Activated CD4-positive, alpha-beta memory T cell treated with anti-CD3 and anti-CD28 coated beads for 36 hours (primary cell): ENCODE measurements at places on chromosomes 4 and X. TPM values are rescaled to one million over a fixed set of nuclear protein-coding genes. Genes with fewer than 3 reads are reported as not detected.

NEIL3 gene
- total RNA-seq: 18.2 TPM

EPGN gene
- not detected for total RNA-seq

FANCB gene
- total RNA-seq: 12.0 TPM

MYOZ2 gene
- total RNA-seq: not detected

DNA sequence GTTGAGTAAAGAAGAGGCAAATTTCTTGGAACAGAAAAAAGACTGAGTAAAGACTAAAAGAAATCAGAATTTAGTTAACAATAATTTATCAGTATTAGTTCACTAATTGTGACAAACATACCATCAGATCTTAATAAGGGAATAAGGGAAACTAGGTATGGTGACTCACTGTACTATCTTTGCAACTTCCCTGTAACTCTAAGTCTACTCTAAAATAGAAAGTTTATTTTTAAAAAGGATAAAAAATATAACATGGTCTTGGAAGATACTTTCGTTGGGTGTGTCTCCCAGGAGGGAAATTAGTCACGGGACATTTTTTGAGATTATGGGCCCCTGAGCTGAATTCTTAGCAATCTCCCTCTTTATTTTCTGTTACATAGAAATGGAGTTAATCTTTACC lies 97.3 kb downstream of the EMCN start:
- H3K4me3 ChIP-seq: no peak overlapping the region
- peaks cover 1% of the 10 kb centered on the region for H3K27me3 ChIP-seq
- H3K27ac ChIP-seq: no peak overlapping the region
- no peaks in the 10 kb centered on the region for H3K36me3 ChIP-seq

DNA sequence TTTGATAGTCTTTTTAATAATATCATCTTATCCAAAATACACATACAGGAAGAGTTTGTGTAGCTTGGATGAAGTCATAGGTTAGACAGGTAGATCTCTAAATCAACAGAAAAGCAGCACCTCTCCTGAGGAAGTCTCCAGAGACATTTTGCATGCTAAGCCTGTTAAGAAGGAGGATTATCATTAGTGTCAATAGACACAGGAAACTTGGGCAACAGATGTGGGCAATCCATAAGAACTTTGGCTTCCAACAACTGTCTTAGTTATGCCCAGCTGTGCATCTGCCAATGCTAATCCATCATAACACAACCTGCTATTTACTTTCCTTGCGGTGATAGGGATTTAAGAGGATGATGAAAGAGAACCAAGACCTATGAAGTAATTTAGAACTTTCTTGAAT lies 1052.6 kb downstream of the RPA4 start:
- H3K36me3 ChIP-seq: no peaks in the 10 kb centered on the region
- H3K27ac ChIP-seq: no peak overlapping the region
- H3K27me3 ChIP-seq: no peaks in the 10 kb centered on the region
- DNase-seq: no peak
- no peak overlapping the region for H3K4me3 ChIP-seq

GRCh38 chr4:63170923-63171322 lies 1238.3 kb downstream of the TECRL start:
- no peak overlapping the region for H3K27ac ChIP-seq
- DNase-seq: no peak
- no peaks in the 10 kb centered on the region for H3K36me3 ChIP-seq
- H3K27me3 ChIP-seq: no peaks in the 10 kb centered on the region
- no peak overlapping the region for H3K4me3 ChIP-seq
- H3K4me1 ChIP-seq: no peaks in the 10 kb centered on the region

GRCh38 chrX:10759141-10759799 lies 138.9 kb upstream of the MID1 start:
- H3K27me3 ChIP-seq: no peaks in the 10 kb centered on the region
- H3K4me1 ChIP-seq: no peaks in the 10 kb centered on the region
- DNase-seq: no peak
- H3K36me3 ChIP-seq: no peaks in the 10 kb centered on the region
- no peak overlapping the region for H3K27ac ChIP-seq
- H3K4me3 ChIP-seq: no peak overlapping the region

- H3K36me3 ChIP-seq: no peaks in the 10 kb centered on the region
- no peak for DNase-seq
- H3K4me1 ChIP-seq: peaks cover 4% of the 10 kb centered on the region
- H3K27me3 ChIP-seq: no peaks in the 10 kb centered on the region
- H3K4me3 ChIP-seq: no peak overlapping the region
These were observed 9.9 kb downstream of the LHFPL1 start for GRCh38 chrX:112669824-112670223.

DNA sequence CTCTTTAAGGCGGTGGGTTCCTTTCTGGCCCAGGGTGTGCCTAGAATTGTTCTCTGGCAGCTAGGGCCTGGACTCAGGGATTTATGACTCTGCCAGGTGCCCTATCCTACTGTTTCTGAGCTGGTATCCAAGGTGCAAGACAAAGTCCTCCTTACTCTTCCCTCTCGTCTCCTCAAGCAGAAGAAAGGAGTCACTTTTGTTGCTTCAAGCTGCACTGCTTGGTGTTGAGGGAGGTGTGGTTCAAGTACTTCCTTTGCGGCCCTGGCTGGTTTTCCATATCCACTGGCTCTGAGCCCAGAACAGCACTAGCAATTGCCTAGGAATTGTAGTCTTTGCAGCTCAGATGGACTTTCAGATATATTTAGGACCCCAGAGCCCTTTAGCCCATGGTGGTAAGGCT lies 39.3 kb downstream of the RTL3 start:
- no peak for DNase-seq
- no peaks in the 10 kb centered on the region for H3K27me3 ChIP-seq
- H3K4me3 ChIP-seq: no peak overlapping the region
- no peak overlapping the region for H3K27ac ChIP-seq

DNA sequence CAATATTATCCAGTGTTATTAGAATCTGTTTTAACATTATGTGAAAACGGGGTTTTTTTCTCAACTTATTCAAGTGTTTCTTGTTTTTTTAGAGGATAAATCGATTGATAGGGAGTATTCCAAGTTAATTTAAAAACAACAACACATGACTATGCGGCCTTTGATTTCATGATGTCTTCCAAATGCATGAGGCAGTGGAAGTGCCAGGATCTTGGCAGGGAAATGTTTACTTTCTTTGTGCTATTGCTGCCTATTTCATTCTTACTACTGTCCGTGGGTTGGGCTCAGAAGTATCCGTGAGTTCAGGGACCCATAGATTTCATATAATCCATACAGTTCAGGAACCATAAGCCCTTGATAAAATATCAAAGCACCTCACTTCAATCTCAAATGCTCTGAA lies 64.6 kb downstream of the ABCG2 start:
- H3K27me3 ChIP-seq: no peaks in the 10 kb centered on the region
- no peak for DNase-seq
- H3K36me3 ChIP-seq: no peaks in the 10 kb centered on the region
- no peak overlapping the region for H3K4me3 ChIP-seq

- no peak overlapping the region for H3K27ac ChIP-seq
- H3K4me1 ChIP-seq: peaks cover 2% of the 10 kb centered on the region
- H3K27me3 ChIP-seq: no peaks in the 10 kb centered on the region
- no peak overlapping the region for H3K4me3 ChIP-seq
- H3K36me3 ChIP-seq: peaks cover 1% of the 10 kb centered on the region
These were observed 124.0 kb upstream of the STIM2 start for GRCh38 chr4:26736621-26737020.

- no peak for DNase-seq
- no peak overlapping the region for H3K27ac ChIP-seq
- no peaks in the 10 kb centered on the region for H3K36me3 ChIP-seq
- no peaks in the 10 kb centered on the region for H3K4me1 ChIP-seq
- no peaks in the 10 kb centered on the region for H3K27me3 ChIP-seq
These were observed 425.0 kb downstream of the FAT4 start for GRCh38 chr4:125739760-125740159.
